ENCODE measurements at places on chromosomes 7 and 10. TPM values are rescaled to one million over a fixed set of nuclear protein-coding genes. Genes with fewer than 3 reads are reported as not detected.

DNA sequence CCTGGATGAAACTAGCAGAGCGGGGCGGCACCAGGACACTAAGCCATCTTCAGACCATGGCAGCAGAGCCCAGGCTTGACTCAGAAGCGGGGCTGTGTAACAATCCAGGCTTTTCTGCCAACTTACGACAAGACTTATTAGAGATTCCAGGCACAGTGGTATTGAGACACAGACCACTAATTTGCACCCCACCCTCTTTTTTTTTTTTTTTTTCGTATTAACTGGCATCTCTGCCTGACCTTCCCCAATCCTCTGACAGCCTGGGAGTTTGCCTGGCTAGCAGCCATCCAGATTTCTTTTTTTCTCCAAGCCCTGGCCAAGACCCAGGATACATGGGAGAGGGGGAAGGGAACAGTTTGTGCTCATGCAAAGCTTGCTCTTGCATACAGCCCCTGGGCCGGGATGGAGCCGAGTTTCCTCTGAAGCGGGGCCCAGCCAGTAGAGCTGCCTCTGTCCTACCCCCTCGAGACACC is 182.4 kb downstream of the PLXNA4 start:
- H3K4me1 ChIP-seq = no peaks in the 10 kb centered on the region
- H3K36me3 ChIP-seq = no peaks in the 10 kb centered on the region
- no peak overlapping the region for H3K4me3 ChIP-seq
- H3K27ac ChIP-seq = no peak overlapping the region

DNA sequence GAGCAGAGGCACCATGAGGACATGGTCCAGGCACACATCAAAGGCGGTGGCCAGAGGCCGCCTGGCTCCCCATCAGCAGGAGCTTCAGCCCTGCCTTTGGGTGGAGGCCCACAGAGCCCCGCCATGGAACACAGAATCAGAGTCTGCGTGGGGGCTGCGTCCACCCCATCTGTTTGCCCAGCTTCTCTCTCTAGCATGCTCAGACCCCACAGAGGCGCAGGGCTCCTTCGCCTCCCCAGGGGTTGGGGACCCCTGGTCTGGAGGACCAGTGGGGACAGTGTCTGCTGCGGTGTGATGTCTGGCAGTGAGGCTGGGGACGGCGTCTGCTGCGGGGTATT is 321.9 kb downstream of the PTPRN2 start:
- H3K27me3 ChIP-seq = no peaks in the 10 kb centered on the region

DNA sequence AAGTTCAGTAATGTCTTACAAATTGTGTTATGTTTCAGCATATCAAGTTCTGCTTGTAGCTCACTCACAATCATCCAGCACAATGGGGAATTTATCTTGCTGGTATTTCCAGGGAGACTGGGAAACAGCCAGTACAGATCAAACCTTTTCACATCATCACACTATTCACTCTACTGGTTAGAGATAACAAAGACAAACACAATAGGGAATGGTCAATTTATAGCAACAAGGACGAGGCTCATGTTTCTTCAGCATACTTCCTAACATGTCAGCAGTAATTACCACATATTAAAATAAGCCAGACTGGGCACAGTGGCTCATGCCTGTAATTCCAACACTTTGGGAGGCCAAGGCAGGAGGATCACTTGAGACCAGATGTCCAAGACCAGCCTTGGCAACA is 38.3 kb downstream of the TOMM7 start:
- H3K36me3 ChIP-seq = no peaks in the 10 kb centered on the region
- H3K4me3 ChIP-seq = no peak overlapping the region
- H3K27ac ChIP-seq = no peak overlapping the region
- H3K27me3 ChIP-seq = no peaks in the 10 kb centered on the region
- H3K4me1 ChIP-seq = no peaks in the 10 kb centered on the region
- DNase-seq = no peak

GRCh38 chr7:91345449-91345848 is 81.2 kb downstream of the FZD1 start:
- H3K27ac ChIP-seq = no peak overlapping the region
- no peaks in the 10 kb centered on the region for H3K36me3 ChIP-seq
- no peaks in the 10 kb centered on the region for H3K27me3 ChIP-seq
- no peak overlapping the region for H3K4me3 ChIP-seq
- H3K4me1 ChIP-seq = no peaks in the 10 kb centered on the region

- H3K36me3 ChIP-seq = no peaks in the 10 kb centered on the region
- H3K27ac ChIP-seq = no peak overlapping the region
- no peaks in the 10 kb centered on the region for H3K4me1 ChIP-seq
- H3K4me3 ChIP-seq = no peak overlapping the region
- no peak for DNase-seq
- H3K27me3 ChIP-seq = no peaks in the 10 kb centered on the region
Measured at GRCh38 chr7:127189886-127190285, 62.9 kb downstream of the GRM8 start.

DNA sequence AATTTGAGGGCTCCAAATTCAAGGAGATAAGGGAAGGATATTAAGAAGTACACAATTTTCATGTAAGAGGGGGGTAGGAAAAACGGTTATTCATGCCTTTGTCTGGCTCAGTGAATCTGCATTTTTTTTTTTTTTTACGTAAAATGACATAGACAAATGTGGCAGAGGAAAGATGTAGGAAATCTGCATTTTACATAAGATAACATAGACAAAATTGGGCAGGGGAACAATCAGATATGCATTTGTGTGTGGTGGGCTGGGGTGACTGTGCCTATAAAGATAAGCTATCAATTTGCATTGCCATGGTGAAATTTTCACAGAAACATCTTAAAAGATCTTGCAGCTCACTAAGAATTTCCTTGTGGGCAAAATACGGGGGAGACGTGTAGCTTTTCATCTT is 92.7 kb upstream of the GPR141 start:
- H3K27me3 ChIP-seq = no peaks in the 10 kb centered on the region
- H3K27ac ChIP-seq = no peak overlapping the region
- H3K4me3 ChIP-seq = no peak overlapping the region
- H3K4me1 ChIP-seq = no peaks in the 10 kb centered on the region

GRCh38 chr10:61042533-61042932 is 98.5 kb upstream of the RHOBTB1 start:
- H3K27me3 ChIP-seq = no peaks in the 10 kb centered on the region
- H3K36me3 ChIP-seq = no peaks in the 10 kb centered on the region
- H3K4me1 ChIP-seq = no peaks in the 10 kb centered on the region

DNA sequence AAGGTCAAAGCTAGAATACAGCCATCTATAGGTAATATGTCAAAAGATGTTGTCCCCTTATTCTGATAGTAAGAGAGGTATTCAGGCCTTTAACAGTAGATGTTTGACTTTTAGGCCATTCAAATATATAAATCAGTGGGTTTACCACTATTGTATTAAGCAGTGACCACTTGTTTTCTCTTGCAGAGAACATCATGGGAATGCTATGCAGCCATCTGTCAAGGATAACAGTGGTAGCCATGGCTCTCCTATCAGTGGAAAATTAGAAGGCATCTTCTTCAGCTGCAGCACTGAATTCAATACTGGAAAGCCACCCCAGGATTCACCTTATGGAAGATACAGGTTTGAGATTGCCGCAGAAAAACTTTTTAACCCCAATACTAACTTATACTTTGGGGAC is 68.4 kb downstream of the PHYHIPL start:
- no peaks in the 10 kb centered on the region for H3K36me3 ChIP-seq
- H3K4me1 ChIP-seq = no peaks in the 10 kb centered on the region
- H3K27me3 ChIP-seq = no peaks in the 10 kb centered on the region
- no peak for DNase-seq
- no peak overlapping the region for H3K27ac ChIP-seq

GRCh38 chr7:43328785-43329380 is 216.4 kb downstream of the HECW1 start:
- no peak overlapping the region for H3K4me3 ChIP-seq
- H3K4me1 ChIP-seq = no peaks in the 10 kb centered on the region
- H3K27me3 ChIP-seq = no peaks in the 10 kb centered on the region
- no peaks in the 10 kb centered on the region for H3K36me3 ChIP-seq

DNA sequence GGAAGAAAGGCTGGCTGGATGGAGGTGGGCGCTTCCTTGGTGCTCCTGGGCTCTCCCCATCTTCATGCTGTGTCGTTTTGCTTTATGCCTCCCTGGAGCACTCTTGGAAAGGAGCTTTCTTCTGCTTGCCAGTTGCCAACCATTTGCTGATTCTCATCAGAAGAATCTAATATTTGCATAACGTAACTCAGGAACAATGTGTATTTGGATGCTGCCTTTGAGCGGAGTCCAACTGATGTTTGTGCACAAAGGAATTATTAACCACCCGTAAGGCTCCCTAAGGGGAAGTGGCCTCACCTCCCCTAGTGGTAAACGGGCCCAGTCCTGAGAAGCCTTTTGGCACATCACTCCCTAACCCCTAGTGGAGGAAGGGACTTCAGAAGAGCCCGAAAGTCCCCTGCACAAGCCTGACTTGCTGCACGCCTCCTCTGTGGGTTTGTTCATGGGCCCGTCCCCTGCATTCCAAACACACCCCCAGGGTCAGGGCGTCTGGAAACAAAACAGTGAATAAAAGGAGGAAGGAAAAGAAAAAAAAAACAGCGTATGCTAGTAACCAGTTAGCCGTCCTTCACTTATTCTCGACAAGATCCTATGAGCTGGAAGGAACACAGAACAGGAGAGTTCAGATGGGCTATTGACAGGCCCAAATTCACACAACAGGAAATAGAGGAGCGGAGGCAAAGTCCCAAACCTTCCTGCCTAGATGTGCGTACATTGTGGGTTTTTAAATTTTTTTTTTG is 602.2 kb downstream of the LRMDA start:
- H3K27ac ChIP-seq = no peak overlapping the region
- H3K4me3 ChIP-seq = no peak overlapping the region
- DNase-seq = no peak

DNA sequence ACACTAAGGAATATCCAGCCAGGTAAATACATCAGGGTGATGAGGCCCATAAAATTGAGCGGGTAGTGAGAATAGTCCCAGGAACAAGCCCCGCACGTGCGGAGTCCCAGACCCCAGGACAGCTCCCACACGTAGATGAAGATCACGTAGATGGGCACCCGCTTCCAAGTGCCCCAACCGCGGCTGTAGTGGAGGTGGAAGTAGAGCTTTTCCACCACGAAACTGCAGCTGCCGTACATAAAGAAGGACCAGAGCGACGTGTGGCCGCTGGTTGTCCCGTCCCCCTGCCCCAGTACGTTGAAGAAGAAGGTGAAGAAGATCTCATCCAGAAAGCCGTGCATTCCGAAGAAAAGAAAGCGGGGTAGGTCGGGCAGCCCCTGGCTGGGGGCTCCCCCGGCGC is 948 bp downstream of the TMEM229A start:
- no peaks in the 10 kb centered on the region for H3K4me1 ChIP-seq
- no peak for DNase-seq
- no peaks in the 10 kb centered on the region for H3K27me3 ChIP-seq
- no peaks in the 10 kb centered on the region for H3K36me3 ChIP-seq
- no peak overlapping the region for H3K4me3 ChIP-seq
- no peak overlapping the region for H3K27ac ChIP-seq

- no peak overlapping the region for H3K27ac ChIP-seq
- H3K36me3 ChIP-seq = no peaks in the 10 kb centered on the region
- no peak overlapping the region for H3K4me3 ChIP-seq
- H3K27me3 ChIP-seq = no peaks in the 10 kb centered on the region
- no peak for DNase-seq
Measured at GRCh38 chr7:24741679-24742505, 15.4 kb downstream of the GSDME start.

DNA sequence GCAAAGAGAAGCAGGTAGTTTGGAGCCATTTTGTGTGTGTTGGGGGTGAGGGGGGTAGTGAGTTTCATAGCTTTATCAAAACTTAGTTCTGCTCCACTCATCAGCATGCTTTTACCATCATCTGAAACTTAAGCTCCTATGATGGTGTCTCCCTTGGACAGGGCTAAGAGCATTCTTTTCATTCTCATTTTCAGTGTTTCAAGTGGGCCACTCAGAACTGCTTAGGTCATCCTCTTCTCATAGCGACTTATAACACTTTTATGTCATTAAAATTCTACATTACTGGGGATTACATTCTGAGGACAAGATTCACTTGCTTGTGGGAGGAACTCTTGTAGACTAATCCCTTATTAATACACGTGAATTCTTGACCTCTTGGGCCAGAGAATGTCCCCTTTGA is 649.4 kb downstream of the SUGCT start:
- H3K27ac ChIP-seq = no peak overlapping the region
- no peak for DNase-seq
- no peaks in the 10 kb centered on the region for H3K27me3 ChIP-seq
- H3K4me3 ChIP-seq = no peak overlapping the region
- H3K36me3 ChIP-seq = no peaks in the 10 kb centered on the region
- no peaks in the 10 kb centered on the region for H3K4me1 ChIP-seq

GRCh38 chr10:61888744-61889143 is 12.8 kb upstream of the ARID5B start:
- no peaks in the 10 kb centered on the region for H3K4me1 ChIP-seq
- H3K4me3 ChIP-seq = no peak overlapping the region
- no peaks in the 10 kb centered on the region for H3K27me3 ChIP-seq

- H3K27ac ChIP-seq = no peak overlapping the region
- H3K27me3 ChIP-seq = peaks cover under 1% of the 10 kb centered on the region
- DNase-seq = no peak
- no peak overlapping the region for H3K4me3 ChIP-seq
Measured at GRCh38 chr7:159122276-159122675, 22.4 kb downstream of the VIPR2 start.

Gene FAM25C
- not detected for total RNA-seq

Gene PTPN20
- 1.3 TPM for total RNA-seq

Gene ADARB2
- total RNA-seq = not detected

Gene INMT
- 0.18 TPM for total RNA-seq

Gene SRRM3
- total RNA-seq = not detected

Gene FBXO24
- 0.47 TPM for total RNA-seq

Gene NPTX2
- not detected for total RNA-seq

Gene EPHB6
- 6.0 TPM for total RNA-seq

Gene AKR1C8
- total RNA-seq = not detected

Measured in CD8-positive, alpha-beta memory T cell (primary cell).